ENCODE measurements at places on chromosomes 16 and 17.

GRCh38 chr16:83433201-83433600 lies 374.6 kb upstream of the HSBP1 start:
- DNase-seq, result no peak

- no peak for DNase-seq
These were observed 3.8 kb upstream of the CD7 start for GRCh38 chr17:82320956-82321927.

- no peak for DNase-seq
These were observed at the start of gene ICAM2 for GRCh38 chr17:64020056-64020766. ICAM2 (minus strand) TSS chr17:64020633; CDS start chr17:64006691, 13,942 bp downstream.

DNA sequence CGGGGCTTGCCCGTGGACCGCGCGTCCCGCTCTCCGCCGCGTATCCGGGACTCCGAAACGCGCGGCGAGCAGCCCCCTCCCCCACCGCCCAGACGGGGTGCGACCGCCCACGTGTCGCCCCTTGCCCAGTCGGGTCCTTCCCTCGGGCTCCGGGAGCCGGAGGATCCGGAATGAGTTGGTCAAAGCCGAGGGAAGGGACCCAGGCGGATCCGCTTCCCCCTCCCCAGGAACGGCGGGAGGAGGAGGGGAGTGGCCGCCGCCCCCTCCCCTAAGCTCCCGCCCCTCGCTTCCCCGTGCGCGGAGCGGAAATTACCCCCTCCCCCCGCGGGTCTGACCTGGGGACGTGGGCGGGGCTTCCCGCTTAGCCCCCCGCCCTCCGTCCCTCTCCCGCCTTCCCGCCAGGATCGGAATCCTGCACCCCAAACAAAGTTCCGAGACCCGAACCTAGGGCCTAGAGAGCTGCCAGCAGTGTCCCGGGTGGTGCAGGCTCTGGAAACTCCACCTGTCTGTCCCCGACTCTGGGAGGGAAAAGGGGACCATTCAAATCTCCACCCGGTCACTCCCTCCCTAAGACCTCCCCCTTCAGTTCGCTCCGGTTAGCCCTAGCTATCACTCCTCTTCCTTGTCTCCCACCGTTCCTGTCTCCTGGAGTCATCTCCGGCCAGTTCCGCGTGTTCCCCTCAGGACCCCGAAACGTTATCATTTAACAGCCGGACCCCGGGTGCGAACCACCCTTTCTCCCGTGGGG lies 1.0 kb upstream of the IGF2BP1 start:
- DNase-seq, result no peak

DNA sequence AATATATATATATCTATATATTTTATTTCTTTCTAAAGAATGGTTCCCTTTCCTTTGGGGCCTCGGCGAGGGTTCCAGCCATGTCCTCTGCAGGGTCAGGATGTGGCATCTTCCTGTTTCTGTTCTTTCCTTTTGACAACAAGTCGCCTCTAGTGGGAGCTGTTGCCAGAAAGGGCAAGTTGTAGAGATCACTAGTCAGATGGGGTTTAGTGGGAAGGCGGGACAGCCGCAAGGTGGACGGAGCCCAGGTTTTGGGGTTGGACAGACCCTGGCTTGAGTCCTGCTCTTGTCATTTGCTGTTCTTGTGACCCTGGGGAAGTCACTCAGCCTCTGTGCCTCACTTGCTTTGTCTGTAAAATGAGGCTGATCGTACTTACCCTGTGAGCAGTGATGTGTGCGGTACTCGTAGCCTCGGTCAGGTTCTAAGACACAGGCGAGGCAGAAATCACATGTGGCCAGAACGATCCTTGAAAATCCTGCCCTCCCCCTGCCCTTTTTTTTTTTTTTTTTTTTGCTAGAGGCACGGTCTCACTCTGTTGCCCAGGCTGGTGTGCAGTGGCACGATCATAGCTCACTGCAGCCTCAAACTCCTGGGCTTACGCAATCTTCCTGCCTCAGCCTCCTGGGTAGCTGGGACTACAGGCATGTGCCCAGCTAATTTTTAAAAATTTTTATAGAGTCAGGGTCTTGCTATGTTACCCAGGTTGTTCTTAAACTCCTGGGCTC lies 80.1 kb downstream of the ABCC6 start:
- DNase-seq, result no peak

GRCh38 chr17:63976702-63977101 lies 4.0 kb upstream of the SCN4A start:
- DNase-seq, result no peak
